ENCODE measurements at places on chromosomes 3 and 15.

DNA sequence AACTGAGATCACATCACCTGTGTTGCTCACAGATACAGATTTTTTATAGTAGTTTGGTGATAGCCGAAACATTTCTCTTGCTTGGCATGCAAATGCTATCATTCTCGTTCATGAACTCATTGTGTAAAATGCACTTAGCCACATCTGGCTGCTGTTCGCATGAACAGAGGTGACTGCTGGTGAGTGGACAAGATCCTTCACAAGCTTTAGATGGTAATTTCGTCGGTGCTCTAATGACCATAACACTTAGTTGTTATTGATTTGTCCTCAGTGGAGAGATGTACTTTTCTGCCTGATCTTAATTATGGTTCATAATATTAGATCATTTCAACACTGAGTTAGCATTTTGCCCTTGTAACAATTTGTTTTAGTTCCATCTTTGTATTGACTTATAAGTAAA is 13.8 kb downstream of the LRRN1 start:
- no peak for DNase-seq

DNA sequence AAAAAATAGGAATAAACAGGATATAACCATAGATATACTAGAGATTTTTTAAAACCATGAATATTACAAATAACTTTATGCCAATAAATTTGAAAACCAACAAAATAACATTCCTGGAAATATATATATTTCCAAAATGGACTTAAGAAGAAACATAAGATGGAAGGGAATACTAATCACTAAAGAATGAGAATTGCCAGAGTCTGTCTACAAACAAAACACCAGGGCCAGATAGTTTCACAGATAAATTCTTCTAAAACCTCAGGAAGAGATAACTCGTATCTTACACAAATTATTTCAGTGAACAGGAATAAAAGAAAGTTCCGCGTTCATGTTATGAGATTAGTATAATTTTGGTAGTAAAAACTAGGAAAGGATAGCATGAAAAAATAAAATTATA is 107.3 kb downstream of the HERC1 start:
- no peak for DNase-seq

DNA sequence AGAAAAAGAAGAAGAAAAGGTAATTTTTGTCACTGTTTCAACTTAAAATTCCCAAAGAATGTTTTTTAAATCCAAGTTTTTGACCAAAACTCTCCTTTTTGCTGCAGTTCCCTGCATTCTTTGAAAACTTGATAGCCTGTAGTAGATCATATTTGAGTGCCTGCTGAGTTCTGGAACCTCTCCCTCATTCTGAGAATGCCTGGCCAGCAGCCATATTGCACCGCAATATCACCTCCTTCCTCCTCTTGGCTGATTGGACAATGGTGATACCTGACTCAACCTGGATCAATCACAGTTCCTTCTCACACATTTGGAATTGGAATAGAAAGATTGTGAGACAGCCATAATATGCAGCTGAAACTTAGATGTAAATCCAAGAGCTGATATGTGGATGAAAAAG is 97.6 kb upstream of the GAP43 start:
- no peak for DNase-seq

- DNase-seq, result no peak
Observed at GRCh38 chr3:102391491-102391890, 43.3 kb upstream of the ZPLD1 start.

DNA sequence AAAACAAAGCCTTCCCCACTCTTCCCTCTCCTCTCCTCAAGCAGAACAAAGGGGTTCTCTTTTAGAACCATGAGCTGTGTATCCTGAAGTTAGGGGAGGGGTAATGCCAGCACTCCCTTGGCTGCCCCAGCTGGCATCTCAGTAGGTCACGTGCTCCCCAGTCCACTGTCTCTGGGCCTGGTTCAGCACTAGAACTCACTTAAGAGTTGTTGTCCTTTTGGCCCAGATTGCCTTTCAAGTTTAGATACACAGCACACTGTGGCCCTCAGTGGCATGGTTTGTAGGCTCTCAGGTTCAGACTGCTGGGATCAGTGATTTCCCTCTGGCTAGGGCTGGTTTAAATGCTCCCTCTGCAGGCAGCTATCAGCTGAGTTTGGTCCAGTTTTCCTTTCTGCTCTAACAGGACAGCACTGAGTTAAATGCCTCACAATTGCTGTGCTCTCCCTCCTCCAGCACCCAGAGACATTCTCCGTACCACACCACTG is 188.4 kb upstream of the ST8SIA2 start:
- no peak for DNase-seq

Data from cortex of kidney (tissue), 1 donor.